Endothelial cell (in vitro differentiated cells): ENCODE measurements at places on chromosomes 6 and 20.
A peak's percentile ranks its signal among the peaks of the same experiment; 100 is the strongest.

DNA sequence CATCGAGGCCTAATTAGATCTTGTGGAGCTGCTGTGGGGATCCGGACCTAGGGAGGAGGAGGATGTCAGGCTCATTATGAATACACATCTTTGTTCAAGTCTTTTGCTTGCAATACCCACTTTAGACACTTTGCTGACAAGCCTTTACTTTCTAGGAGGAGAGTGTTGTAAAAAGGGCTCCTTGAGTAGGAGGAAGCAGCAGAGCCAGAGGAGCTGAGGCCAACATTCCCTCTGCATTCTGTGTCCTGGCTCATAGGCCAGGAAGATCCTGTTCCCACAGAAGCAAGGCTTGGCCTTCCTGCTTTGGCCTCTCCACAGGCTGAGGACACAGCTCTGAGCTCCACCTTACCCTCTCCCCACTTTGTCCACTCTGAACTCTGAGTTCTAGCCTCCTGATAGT, 67.1 kb downstream of the TPD52L1 start:
- DNase-seq: peak; percentile 9

DNA sequence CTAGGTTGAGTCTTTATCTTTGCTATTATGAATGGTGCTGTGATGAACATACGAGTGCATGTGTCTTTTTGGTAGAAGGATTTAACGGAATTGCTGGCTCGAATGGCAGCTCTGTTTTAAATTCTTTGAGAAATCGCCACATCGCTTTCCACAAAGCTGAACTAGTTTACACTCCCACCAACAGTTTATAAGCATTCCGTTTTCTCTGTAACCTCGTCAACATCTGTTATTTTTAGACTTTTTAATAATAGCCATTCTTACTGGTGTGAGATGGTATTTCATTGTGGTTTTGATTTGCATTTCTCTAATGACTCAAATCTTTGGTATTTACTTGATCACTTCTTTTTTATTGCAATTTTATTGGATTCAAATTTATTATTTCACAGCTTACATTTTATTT, 117.4 kb upstream of the HDGFL1 start:
- no peak for DNase-seq

GRCh38 chr6:22149501-22150367, 147.1 kb downstream of the PRL start:
- DNase-seq: no peak

- no peak for DNase-seq
These were observed 648 bp upstream of the RBBP8NL start for GRCh38 chr20:62428002-62428372.

GRCh38 chr6:97392735-97393134, 109.7 kb upstream of the MMS22L start:
- no peak for DNase-seq

- DNase-seq: no peak
These were observed 5.1 kb downstream of the BPIFA1 start for GRCh38 chr20:33240923-33241322.

DNA sequence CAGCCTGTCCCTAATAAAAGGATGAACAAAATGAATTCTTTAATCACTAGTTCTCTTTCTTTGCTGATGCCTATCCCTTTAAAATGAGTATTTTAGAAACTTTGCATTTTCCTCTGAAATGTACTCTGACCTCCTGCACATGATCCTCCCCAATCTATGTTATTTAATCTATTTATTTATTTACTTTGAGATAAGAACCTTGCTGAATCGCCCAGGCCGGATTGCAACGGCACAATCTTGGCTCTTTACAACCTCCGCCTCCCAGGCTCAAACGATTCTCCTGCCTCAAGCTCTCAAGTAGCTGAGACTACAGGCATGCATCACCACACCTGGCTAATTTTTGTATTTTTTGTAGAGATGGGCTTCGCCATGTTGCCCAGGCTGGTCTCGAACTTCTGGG, 27.9 kb downstream of the ADTRP start:
- no peak for DNase-seq

DNA sequence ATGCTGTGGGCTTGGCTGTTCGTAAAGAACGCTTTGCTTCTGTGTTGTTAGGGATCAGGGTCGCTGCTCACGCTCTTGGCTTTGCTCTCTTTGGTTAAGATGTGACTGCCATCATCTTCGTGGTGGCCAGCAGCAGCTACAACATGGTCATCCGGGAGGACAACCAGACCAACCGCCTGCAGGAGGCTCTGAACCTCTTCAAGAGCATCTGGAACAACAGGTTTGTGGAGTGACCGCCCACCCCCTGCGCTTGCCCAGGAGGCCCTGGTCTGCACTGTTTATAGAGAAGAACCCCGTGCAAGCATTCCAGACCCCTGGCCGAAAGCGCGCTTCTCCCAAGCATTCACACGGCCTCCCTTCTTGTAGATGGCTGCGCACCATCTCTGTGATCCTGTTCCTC, 57.1 kb downstream of the GNAS start:
- DNase-seq: no peak

DNA sequence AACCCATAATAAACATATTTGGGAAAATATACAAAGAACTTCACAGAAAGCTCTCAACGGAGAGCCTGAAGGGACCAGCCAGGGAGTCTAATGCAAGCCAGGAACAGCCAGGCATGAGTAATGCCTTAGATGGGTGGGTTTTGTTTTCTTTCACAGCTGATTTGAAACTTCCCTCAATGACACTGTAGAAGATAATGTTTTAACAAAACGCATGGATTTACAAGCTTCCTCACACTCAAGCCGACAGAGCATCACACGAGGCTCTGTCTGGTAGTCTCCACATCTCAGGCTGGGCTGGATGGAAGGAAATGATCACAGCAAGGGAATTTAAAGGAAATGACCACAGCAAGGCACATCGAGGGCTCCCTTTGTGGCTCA, 113.9 kb downstream of the GMPR start:
- DNase-seq: no peak

DNA sequence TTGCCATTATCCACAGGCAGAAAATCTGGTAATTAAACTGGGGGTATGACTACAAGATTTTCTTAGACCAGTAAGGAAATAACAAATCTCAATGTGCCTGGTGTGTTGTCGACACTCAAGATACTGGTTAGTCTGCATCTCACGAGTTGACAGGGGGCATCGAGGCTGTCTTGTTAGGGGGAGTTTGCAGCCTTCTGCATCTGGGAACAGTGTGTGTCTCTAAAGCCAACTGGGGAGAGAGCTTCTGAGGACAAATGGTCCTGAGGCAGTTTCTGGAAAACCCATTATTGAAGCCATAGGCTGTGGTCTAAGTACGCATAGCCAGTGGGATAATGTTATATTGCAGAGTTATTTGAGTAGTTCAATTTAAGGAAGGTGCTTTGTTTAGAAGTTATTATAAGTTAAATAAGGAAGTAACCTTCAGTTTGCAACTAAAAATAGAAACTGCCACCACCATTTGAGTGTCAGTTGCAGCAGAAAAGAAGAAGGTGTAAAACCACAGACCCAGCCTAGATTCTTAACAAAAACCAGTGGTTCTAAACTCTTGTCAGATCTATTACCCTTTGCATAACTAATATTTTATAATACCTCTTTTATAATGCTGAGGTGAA, 15.4 kb upstream of the MAPK13 start:
- no peak for DNase-seq

- DNase-seq: no peak
These were observed 628 bp upstream of the ERGIC3 start for GRCh38 chr20:35541118-35541782.

GRCh38 chr6:46491628-46492547, 639 bp upstream of the RCAN2 start:
- peak; percentile 60 for DNase-seq

GRCh38 chr6:161676586-161676985, 402.7 kb upstream of the AGPAT4 start:
- DNase-seq: no peak

GRCh38 chr6:91330896-91331295, 744.0 kb upstream of the MAP3K7 start:
- no peak for DNase-seq

DNA sequence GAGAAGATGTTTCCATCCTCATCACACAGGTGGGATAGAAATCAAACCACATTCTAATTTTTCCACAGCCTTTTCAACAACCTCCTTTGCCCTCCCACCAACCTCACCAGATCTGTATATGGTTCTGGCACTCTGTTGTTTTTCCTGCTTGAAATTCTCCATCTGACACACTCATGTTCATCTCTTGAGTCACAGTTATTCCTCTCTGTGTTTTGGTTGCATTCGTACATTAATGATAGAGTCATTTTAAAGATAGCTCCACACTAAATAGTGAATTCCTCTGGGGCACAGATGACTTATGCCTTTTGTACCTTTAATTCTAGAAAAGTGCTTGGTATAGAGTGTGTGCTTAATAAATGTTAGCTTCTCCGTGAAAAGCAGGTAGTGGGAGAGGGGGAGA, 1.4 kb upstream of the GCLC start:
- no peak for DNase-seq

DNA sequence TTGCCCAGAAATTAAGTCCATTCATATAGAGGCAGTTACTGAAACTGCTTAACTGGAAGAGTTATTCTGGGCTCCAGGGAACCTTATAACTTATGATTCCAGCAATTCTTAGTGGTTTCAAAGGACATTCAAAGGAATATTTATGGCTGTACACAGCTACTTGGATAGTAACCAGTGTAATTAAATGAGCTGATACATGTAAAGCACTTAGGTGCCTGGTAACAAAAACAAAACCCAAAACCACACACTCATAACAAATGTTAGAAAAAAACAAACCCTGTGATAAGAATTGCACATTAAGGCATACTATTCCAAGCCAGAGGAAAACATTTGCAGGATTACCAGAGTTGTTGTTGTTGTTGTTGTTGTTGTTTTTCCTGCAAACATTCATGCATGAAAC, 51.5 kb downstream of the STK4 start:
- DNase-seq: no peak
